ENCODE measurements at places on chromosomes 1 and 21.

DNA sequence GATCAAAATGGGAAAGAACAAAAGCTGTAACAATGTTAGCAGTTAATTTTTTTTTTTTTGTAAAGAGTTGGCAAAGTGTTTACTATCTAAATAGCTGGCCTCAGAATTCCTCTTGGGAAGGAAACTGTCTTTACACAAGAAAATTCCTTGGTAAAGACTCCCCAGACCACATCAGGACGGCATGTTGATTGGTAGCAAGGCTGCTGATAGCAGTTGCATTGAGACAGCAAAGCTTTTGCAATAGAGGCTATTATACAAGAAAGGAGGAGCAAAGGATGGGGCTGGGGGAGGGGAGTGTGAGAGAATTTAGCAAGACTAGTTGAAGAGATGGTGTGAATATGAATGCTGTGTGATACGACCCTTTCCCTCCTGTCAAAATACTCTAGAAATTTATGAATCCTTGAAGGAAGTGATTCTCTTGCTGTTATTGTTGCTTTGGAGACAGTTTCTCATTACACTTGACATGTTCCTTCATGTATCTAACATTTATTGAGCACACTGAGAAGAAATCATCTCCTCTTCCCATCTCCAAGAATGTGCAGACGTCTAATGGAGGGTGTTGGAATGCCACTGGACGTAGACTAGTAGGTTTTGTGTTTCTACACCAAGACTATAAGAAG, 355.6 kb downstream of the SIPA1L2 start:
- no peak for DNase-seq

DNA sequence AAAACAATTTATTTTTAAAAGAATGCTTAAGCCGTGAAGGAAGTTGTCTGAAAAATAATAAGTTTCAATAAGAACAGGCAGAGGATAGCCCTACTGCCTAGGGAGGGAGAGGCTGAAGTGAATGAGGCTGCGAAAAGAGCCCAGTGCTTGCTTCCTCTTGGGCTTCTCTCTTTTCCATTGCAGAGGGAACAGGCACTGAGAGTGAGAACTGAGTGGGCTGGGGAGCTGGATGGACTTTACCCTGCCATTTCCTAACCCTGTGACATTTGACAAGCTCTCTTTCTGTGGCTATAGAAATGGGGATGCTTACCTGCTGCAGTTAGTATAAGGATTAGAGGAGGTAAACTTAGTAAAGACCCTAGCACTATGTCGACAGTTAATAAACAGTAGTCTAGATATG, 30.0 kb downstream of the TENT5C start:
- no peak for DNase-seq

GRCh38 chr1:114609826-114610225, 28.4 kb upstream of the BCAS2 start:
- no peak for DNase-seq

- DNase-seq: no peak
Measured at GRCh38 chr1:185421485-185422107, 104.6 kb upstream of the IVNS1ABP start.

DNA sequence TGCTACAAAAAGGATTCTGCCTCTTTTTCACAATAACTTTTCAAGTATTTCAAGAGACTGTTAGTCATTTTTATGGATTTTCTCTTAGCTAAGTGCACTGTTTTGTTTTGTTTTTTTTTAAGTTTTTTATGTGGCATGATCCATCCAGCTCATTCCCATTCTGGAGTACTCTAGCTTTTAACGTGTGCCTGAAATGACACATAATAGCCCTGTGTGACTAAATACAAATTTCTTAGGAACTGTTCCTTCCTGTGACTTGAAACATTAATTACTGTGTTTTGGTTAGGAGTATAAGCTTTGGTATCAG, 143.9 kb downstream of the HS2ST1 start:
- no peak for DNase-seq

DNA sequence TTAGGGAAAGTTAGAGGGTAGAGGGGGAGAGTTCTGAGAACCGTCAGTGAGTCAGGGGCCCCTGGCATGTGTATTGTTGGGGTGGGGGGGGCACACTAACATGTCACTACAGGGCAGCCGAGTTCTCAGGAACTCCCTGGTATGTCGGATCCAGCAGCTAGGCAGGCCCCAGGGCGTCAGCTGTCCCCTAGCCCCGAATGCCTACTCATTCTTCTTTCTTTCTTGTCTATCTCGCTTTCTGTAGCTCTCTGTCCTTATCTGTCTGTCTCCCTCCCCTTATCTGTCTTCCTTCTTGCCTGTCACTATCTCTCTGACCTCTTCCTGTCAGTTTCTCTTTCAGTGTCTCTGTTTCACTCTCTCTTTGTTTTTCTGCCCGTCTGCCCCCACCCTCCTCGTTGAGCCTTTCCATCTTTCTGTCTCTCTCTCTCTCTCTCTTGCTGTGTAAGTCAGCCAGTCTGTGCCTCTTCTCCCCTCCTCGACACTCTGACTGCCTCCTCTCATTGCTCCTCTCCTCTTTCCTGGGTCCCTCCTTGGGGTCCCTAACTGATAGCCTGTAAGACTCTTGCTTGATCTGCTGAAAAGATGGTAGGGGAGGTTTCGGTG, 2.4 kb downstream of the NTRK1 start:
- DNase-seq: no peak

- no peak for DNase-seq
Measured at GRCh38 chr1:94539496-94539895, 2.1 kb downstream of the F3 start.

GRCh38 chr1:224781800-224782199, 147.7 kb upstream of the DNAH14 start:
- DNase-seq: no peak

DNA sequence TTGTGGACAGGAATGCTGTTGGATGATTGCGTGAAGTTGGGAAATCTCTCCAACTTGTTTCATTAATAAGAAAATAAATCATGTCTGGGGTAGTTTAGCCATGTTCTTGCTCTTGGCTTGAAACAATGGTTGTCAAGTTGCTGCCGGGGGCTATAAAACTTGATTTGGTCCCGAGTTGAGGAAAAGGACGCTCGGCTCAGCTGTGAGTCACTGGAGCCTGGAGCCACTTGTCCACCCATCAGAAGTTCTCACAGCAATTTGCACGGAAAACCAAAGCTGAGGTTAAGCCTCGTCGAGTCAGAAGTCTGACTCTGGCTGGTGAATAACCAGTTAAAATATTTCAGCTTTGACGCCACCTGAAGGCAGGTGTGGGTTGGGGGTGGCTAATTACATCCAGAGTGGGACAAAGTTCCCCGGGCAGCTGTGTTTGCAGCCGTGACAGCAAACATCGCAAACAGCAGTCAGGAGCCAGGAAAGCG, 19.7 kb upstream of the RIPK4 start:
- DNase-seq: no peak

DNA sequence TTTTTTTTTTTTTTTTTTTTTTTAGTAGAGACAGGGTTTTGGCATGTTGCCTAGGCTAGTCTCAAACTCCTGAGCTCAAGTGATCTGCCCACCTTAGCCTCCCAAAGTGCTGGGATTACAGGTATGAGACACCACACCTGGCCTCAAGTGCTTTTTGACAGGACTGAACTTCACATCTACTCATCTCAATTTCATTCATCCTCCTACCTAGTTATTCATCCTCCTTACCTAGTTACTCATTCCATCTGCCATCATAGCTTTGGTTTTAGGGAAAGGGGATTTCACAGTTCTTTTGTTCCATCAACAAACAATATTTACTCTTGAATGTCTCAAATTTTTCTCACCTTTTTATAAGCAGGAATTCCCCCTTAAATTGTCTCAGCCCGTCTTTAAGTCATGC, 38.6 kb upstream of the RALGPS2 start:
- DNase-seq: no peak

GRCh38 chr1:180382326-180383115, 119.9 kb downstream of the ACBD6 start:
- DNase-seq: no peak

Data from pancreas (tissue), 10 donors.